ENCODE measurements at places on chromosomes 1 and 21.

GRCh38 chr1:5287178-5288150 is 633.1 kb downstream of the AJAP1 start:
- ATAC-seq: no peak

DNA sequence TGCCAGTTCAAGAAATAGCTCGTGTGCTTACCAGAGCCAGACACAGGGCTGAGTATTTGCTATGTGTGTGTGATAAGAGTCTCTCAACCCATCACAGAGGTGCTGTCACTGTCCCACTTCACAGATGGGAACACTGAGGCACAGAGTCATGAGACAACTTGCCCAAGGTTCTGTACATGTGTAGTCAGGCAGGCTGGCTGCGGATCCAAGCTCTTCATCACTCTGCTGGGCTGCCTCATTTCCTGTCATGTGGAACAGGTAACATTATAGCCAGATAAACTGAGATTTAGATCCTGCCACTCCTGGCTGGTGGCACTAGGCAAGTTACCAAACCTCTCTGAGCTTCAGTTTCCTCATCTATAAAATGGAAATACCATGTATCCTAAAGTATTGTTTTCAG is 77.8 kb downstream of the ITPKB start:
- ATAC-seq: no peak

GRCh38 chr1:74246315-74246714 is 11.1 kb downstream of the TNNI3K start:
- no peak for ATAC-seq

DNA sequence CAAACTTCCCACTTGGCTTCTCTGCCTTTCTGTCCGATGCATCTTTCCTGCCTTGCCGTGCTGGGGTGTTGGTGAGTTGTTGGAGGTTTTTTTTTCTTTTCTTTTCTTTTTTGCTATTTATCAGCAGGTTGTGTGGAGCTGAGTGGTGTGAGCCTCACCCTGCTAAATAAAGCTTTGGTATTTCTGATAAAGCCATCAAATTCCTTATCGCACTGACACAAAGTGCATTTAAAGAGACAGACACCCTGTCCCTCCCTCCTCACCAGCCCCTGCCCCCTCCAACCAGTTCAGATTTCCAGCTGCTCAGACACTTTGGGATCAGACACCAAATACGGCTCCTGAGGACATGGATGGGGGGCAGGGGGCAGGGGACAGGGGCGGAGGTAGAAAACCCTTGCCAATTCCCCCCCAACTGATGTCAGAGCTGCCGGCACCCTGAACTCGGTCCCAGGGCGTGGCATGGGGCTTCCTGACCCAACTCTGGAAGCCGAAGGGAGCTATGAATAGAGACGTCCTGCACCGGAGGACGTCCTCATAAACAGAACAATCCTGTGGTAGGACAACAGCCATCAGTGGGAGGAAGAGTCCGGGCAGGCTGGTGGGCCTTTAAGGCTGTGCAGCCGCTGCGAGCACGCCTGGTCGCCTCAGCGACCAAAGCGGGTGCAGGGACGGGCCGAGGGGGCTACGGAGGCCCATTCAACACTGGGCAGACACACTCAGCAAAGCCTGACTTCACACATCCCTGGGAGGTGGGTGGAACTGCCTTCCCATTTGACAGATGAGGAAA is 79.0 kb downstream of the CASZ1 start:
- ATAC-seq: no peak

GRCh38 chr1:1403653-1404052 is 3.4 kb downstream of the MRPL20 start:
- no peak for ATAC-seq

GRCh38 chr1:202656057-202656456 is 54.2 kb downstream of the SYT2 start:
- ATAC-seq: no peak

- ATAC-seq: no peak
These were observed 57.8 kb upstream of the ERRFI1 start for GRCh38 chr1:8083739-8084484.

GRCh38 chr1:43736819-43737218 is 29.5 kb downstream of the ST3GAL3 start:
- no peak for ATAC-seq

DNA sequence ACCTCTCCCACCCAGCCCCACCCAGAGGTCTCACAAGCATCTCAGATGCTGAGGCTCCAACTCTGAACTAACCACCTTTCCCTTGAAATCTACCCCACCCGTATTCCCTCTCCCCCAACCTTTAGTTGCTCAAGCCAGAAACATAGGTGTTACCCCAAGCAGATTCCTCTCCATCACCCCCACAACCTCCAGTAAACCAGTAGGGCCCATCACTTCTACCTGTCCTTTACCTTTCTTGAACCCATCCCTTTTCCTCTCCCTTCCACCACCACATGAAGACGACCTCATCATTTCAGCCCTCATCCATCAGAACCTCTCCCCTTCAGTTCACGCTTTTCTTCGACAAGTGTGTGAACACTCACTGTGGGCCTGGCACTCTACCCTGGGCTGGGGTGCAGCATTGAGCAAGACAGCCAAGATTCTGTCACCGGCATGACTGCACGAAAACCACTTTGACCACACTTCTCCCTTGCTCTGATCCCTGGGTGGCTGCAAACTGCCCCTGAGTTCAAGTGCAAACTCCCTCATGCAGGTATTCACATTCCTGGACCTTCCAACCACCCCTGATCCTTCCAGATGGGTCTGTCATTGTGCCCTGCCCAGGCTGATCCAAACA is 65.5 kb upstream of the LAPTM5 start:
- no peak for ATAC-seq

- no peak for ATAC-seq
These were observed 50.0 kb upstream of the TARDBP start for GRCh38 chr1:10962483-10962882.

DNA sequence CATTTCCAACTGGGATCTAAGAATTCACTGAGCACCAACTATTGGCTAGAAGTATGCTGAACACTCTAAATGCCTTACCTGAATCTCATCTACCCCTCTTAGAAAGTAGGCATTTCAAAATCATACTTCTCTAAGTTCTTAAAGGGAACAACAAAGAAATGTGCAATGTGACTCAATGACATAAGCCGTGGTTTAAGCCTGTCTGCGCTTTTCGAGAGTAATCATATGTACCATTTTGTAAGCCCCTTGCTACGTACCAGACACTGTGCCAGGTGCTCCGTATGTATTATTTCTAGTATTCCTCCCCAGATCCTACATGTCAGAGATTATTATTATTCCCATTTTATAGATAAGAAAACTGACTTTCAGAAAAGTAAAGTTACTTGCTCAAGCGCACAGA is 454.2 kb downstream of the SETD4 start:
- ATAC-seq: no peak

- ATAC-seq: no peak
These were observed 316.0 kb downstream of the LMO4 start for GRCh38 chr1:87644579-87645190.

DNA sequence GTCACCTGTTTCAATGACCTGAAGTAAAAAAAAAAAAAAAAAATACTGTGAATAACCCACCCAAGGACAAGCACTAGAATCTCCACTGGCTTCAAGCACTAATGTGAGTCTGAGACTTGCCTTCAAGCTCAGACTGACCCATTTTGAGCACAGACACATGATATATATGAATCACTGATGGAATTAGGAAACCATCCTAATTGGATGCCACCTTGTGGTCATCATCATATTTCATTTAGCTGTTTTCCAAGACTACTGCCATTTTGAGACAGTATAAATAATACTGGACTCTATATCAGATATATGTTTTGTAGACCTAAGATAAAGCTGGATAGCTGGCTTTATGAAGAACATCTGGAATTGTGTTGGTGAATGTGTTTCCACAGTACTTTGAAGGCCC is 1232.0 kb downstream of the KCNT2 start:
- no peak for ATAC-seq

- peak; percentile 64 for ATAC-seq
These were observed 108.9 kb downstream of the LBR start for GRCh38 chr1:225318706-225319575.

DNA sequence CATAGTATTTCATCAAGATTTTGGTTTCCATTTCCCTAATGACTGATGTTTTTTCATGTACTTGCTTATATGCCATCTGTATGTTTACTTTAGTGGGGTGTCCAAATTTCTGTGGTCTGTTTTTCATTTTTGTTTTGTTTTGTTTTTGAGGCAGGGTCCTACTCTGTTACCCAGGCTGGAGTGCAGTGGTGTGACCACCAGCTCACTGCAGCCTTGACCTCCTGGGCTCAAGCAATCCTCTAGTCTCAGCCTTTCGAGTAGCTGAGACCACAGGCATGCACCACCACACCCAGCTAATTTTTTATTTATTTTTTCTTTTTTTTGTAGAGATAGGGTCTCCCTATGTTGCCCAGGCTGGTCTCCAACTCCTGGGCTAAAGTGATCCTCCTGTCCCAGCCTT is 378.0 kb upstream of the VAMP3 start:
- no peak for ATAC-seq

GRCh38 chr1:30589083-30589482 is 134.3 kb downstream of the MATN1 start:
- ATAC-seq: no peak

DNA sequence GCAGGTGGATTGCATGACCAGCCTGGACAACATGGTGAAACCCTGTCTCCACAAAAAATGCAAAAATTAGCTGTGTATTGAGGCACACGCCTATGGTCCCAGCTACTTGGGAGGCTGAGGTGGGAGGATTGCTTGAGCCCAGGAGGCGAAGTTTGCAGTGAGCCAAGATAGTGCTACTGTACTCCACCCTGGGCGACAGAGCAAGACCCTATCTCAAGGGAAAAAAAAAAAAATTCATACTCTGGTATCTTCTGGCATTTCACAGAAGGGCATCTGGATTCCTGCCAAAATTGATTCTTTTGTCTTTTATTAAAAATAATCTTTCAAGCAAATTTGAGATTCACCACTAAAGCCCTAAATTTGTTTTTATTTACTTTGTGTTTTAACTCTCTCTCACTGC is 19.2 kb downstream of the CLIC4 start:
- ATAC-seq: no peak

GRCh38 chr1:63497577-63497976 is 25.4 kb downstream of the ITGB3BP start:
- ATAC-seq: no peak

DNA sequence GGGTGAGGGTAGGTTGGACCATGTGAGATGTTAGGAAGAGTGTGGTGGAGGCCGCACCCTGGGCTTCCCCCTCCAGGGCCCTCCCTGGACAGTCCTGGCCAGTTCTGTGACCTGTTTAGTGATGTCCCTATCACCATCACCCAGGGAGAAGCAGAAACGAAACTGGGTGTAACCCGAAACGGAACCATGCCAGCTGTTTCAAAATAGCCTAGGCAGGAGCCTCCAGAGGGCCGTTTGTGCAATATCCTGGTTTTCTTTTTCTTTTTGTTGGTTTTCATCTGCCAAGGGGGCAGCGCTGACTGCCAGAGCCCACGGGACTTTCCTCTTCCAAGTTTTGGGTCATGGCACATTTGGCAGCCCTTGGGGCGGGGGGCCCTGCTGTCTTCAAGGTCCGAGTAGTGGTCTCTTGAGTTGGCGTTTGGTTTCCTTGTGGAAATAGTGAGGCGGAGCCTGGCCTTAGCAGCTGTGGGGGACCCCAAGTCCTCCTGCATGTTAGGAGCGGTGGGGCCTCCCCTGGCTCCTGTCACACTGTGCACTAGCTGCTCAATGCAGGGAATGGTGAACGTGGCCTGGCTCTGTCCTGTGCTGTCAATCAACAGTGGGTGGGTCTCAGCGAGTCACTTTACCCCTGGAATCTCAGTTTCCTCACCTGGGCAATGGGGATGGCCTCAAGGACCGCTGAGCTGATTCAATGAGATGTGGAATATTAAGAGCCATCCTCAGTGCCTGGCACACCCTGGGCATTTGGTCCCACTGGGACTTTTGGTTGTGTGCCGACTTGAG is 90.7 kb downstream of the ARHGEF10L start:
- ATAC-seq: peak; percentile 56

DNA sequence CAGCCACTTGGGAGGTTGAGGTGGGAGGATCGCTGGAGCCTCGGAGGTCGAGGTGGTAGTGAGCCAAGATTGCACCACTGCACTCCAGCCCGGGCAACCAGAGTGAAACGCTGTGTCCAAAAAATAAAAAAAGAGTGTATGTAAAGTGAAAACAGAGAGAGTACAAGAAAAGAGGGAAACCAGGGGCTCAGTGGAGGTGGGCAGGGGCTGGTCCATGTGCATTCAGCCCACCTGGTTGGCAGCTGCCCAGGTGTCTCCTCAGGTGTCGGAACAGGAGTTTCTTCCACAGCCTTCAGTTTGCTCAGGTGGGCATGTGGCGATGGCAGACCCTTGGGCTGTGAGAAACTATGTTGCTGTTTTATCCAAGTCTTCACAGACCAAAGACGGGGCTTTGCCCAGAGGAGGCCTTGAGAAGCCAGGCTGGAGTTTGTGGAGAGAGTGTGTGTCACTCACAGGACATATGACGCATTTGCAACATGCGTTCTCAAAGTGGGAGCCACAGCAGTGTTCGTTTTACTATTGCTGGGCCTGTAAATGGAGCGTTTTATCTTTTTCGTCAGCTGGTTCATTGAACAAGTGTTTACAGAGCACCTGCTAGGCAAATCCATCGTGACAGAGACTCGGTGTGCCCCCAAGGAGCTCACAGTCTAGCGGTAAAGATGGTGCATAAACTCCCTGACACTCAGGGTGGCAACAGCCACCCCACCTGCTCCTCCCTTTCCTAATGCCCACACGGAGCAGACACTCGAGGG is 22.4 kb upstream of the SAMD11 start:
- ATAC-seq: no peak

DNA sequence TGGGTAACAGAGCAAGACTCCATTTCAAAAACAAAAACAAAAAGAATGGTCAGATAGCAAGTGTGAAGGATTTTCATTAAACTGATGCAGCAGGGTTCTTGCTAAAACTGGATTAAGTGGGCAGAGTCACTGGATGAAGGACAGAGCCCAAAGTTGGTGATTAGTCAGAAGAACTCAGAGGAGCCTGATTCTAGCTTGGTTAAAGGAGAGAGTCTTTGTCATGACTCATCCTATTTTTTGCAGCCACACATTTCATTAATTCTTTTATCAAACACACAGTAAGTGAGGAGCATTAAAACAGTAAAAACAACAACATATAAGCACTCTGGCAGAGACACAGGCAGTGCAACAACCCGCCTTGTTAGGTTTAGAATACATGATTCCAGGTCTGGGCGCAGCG is 56.0 kb upstream of the EDARADD start:
- ATAC-seq: no peak

- ATAC-seq: no peak
These were observed 231.5 kb downstream of the KCNT2 start for GRCh38 chr1:196376630-196377328.

- no peak for ATAC-seq
These were observed 1.9 kb upstream of the COL8A2 start for GRCh38 chr1:36126797-36127500.

GRCh38 chr1:243294723-243295121 is 38.9 kb downstream of the SDCCAG8 start:
- ATAC-seq: no peak

Measured in stimulated activated memory B cell treated with anti-CD40 and anti-IgM and Interleukin-4, amounts not matched to agents 10 μg/mL and 1 μg/mL and 100 μg/mL, for 72 hours (primary cell).